ENCODE measurements at places on chromosomes 3 and 15.

DNA sequence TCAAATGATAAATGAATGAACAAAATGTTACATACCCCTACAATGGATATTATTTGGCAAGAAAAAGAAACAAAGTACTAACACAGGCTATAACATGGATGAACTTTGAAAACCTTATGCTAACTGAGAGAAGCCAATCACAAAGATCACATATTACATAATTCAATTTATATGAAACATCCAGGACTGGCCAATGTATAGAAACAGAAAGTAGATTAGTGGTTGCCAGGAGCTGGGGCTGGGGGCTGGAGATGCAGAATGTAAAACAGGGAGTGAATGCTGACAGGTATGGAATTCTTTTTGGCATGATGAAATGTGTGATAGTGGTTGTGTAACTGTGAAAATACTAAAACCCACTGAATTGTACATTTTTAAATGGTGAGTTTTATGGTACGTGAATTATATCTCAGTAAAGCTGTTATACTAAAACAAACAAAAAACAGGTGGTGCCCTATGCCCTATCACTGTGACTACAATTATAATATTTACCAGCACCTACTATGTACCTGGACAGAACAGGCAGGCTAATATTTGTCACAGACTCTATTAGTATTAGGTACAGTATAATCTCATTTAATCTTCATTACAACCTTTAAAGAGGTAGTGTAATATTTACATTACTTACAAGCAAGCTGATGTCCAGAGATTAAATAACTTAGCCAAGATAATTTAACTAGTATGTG is 90.0 kb downstream of the ETFA start:
- DNase-seq, result no peak

- peak; percentile 70 for DNase-seq
These were observed 10.6 kb upstream of the LEO1 start for GRCh38 chr15:51982013-51982769.

DNA sequence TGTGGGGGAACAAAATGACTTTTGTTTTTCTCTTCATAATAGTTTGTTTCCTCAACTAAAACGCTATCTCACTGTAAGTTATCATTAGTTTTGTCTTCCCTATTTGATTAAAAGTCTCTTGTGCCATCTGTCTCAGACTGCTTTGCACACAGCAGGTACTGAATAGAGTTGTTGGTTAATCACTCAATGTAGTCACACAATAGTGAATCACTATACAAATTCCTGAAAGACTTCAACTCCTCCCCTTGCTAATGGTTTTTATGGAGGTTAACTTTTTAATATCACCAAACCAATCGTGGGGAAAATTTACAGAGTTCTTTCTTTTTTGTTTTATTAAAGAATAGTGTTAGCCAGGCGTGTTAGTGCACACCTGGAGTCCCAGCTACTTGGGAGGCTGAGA is 2.6 kb upstream of the NGLY1 start:
- no peak for DNase-seq

- DNase-seq, result no peak
These were observed 2.9 kb downstream of the NRROS start for GRCh38 chr3:196642434-196642833.

DNA sequence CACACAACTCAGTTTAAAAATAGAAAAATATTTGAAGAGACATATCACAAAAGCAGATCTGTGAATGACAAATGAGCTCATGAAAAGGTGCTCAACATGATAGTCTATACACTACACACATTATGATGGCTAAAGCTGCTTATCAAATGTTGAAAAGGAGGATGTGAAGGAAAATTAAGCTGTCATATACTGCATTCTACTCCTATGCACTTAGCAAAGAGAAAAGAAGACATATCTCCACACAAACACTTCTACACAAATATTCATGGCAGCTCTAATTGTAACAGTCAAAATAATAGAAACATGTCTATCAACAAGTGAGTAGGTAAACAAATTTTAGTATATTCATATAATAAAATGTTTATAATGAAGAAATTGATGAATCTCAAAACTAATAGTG is 540.5 kb downstream of the PLOD2 start:
- DNase-seq, result no peak

- no peak for DNase-seq
These were observed 34.8 kb downstream of the KLF15 start for GRCh38 chr3:126322181-126322967.

- no peak for DNase-seq
These were observed 90.7 kb upstream of the FNDC3B start for GRCh38 chr3:171948674-171949073.

DNA sequence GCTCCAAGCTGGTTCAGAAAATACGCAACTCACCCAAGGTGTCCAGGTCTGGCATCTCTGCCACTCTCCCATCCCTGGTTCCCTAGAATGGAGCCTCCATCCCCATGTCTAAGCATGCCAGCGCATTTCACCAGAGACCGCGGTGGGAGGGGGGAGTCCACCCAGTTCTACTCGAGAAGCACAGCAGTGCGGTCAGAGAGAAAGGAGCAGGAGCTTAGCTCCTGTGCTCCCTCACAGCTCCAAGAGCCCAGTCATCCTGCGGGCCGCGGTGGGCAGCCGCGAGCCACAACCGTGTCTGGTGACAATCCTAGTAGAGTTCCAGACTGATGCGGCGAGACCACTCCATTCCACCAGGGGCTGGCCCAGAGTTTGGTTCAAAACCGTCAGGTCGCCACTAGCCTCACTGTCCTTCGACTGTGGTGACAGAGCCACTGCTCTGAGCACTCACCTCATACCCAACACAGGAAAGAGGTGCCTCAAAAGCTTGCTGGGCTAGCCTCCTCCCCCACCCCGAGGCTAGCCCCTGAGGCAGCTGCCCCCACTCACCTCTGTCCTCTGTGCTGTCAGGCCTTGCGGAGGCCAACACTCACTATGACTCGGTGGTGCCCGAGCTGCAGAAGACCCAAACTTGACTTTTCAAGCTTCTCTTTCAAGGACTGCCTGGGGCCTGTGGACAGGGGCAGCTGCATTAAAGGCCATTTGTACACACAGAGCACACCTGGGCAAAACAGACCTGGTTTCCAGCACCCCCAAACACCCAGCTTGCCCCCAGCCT is 185.4 kb downstream of the XXYLT1 start:
- no peak for DNase-seq

- DNase-seq, result no peak
These were observed 106.1 kb downstream of the FILIP1L start for GRCh38 chr3:100008081-100008698.

- no peak for DNase-seq
These were observed 165.2 kb downstream of the RORA start for GRCh38 chr15:61063875-61064320.

DNA sequence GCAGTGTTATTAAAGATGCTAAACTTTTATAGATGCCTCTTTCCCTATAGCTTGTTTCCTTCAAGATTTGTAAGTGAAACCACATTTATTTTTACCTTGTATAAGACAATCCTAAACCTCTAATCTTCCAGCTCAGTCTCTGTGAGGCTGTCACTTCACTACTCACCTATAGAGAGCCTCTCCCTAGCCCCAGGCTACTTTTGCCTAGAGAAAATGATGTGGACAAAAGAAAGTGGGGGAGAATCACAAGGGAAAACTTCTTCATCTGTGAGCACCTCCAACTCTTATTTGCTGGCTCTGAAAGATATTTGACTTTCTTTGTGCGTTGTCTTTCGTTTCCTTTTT is 74.9 kb upstream of the SCN5A start:
- no peak for DNase-seq

DNA sequence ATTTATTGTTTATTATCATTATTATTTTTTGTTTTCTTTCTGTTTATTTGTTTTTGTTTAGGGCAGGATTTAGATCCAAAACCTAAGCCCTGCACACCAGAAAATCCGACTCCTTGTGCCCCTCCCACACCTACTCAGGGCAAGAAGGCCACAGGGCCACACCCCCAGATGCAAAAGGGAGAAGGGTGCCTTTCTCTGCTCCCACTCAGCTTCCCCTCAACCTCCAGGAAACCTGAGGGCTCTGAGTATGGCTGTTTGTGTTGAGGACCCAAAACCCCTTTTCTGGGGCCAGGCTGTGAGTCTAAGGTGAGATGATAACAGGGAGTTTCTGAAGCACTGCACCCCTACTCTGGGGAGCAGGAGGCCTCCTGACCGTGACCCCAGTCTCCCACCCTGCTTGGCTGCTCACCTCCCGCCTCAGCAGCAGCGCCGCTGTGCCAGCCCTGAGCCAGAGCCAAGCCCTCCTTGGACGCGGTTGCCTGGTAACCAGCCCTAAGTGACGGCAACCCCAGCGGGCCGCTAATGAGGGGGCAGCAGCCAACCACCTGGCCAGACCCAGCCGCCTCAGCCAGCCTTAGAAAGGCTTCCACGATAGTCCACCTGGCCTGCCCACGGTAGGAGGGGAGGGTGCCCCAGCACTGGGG is 6.4 kb upstream of the C15orf39 start:
- peak; percentile 79 for DNase-seq

DNA sequence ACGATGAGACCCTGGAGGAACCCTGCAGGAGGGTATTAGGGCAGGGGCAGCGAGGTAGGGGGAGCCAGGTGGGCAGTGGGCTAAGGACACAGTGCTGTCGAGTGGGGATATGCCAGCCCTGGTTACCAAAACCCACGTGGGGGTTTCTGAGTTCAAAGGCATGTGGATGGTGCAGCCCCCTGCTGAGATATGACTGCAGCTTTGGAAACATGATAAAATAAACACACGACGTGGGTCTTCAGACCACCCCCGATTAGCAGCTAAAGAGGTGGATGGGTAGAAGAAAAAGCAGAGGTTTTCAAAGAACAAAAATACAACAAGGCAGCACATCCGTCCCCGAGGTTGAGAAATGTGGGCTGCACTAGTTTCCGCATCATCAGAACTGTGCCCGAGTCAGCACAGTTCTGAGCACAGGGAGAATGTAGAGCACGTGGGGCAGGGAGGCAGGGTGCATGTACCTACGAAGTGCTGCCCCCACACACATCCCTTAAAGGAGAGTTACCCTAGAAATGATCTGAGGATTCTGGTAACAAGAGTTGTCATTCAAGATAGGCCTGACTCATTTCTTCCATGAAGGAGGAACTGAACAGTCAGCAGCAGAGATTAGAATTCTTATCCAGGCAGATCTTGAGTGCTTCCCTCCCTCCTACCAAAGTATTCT is 121.3 kb downstream of the RPLP1 start:
- peak; percentile 20 for DNase-seq

DNA sequence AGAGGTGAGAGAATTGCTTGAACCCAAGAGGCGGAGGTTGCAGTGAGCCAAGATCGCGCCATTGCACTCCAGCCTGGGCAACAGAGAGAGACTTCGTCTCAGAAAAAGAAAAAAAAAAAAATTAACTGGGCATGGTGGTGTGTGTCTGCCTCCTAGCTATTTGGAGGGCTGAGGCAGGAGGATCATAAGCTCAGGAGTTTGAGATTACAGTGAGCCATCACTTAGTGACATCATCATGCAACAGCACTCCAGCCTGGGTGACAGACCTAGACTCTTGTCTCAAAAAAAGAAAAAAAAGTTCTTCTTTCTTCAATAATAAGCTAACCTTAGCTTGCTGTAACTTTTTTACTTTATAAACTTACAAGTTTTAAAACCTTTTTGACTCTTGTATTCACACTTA is 99.8 kb downstream of the SLMAP start:
- no peak for DNase-seq

DNA sequence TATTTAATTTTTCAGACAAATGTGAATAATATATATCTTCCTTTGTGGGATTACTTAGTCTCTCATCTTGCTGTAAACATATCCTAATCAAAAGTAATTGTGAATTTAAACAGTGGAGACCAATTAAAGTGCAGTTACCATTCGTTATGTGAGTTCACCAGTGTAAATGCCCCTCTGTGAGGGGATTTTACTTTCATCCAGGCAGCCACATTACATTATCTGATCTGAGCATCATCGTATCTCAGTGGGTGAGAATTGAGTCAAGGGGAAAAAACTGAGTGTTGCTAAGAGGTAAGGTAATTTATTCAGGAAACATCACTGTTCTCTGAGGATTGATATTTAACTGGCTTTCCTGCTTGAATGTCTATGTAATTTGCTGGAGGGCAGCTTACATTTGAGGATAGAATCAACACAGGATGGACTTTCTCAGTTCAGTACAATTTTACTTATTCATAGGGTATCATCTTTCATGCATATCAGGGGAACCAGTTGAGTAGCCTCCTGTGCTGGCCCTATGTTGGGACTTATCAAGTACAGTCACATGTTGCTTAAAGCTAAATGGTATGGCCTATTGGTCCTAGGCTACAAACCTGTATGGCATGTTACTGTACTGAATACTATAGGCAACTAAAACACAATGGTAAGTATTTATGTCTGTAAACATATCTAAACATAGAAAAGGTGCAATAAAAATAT is 219.7 kb downstream of the CD47 start:
- no peak for DNase-seq

DNA sequence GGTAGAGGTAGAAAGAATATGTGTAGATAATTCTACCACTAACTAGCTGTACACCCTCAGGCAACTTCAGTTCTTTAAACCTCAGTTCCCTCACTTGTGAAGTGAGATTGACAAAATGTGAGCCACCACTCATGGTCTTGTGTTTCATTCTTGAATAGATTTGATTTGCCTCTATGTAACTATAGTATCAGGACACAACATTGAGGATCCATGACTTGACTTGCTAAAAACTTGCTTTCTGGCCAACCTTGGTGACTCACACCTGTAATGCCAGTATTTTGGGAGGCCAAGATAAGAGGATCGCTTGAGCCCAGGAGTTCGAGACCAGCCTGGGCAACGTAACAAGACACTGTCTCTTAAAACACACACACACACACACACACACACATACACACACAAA is 115.8 kb upstream of the FLNB start:
- no peak for DNase-seq

DNA sequence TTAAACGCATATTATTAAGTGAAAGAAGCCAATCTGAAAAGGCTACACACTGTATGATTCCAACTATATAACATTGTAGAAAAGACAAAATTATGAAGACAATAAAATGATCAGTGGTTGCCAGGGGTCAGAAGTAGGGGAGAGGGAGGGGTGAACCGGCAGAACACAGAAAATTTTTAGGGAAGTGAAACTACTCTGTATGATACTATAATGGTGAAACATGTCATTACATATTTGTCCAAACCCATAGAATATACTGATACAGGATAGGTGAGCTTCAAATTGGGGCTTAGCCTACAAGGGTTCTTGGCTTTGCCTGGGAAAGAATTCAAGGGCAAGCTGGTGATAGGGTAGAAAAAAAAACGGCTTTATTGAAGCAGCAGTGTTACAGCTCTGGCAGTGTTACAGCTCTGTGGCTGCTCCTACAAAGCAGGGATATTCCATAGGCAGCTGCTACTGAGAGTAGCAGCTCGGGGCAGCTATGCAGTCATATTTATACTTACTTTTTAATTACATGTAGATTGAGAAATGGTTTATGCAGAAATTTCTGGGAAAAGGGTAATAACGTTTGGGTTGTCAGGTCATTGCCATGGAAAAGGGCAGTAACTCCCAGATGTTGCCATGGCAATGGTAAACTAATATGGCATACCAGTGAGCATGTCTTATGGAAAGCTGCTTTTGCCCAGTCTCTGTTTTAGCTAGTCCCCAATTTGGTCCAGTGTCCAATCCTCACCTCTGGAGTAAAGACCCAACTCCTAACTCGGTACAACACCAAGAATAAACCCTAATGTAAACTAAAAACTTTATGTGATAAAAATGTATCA is 125.1 kb upstream of the SLC25A36 start:
- DNase-seq, result no peak
